ENCODE measurements at places on chromosomes 3 and 15. TPM values are rescaled to one million over a fixed set of nuclear protein-coding genes. Genes with fewer than 3 reads are reported as not detected.
A peak's percentile ranks its signal among the peaks of the same experiment; 100 is the strongest.

Gene LSM3
- 5.8 TPM for total RNA-seq

GRCh38 chr3:42441791-42442190 is 31.4 kb upstream of the LYZL4 start:
- no peak for DNase-seq

- no peak for DNase-seq
Measured at GRCh38 chr3:172560026-172560425, 36.8 kb upstream of the TNFSF10 start.

- DNase-seq, result no peak
Measured at GRCh38 chr3:73070675-73071575, 9.5 kb downstream of the EBLN2 start.

DNA sequence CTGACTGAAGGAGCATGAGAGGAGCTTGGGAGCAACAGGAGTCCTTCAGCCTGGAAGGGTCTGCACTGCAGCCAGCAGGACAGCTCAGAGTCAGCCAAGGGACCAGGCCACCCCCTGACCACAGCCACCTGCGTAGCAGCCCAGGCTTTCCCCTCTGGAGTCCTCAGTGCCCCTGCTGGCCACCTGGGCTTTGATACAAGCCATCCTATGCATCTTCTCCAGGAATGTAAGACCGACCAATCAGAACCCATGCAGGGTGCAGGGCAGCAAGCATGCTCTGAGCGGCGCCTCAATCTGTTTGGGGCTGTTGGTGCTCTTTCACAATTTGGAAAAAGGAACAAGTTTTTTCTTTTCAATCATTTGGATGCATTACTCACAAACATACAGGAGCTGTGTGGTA is 52.0 kb downstream of the DZIP1L start:
- no peak for DNase-seq

GRCh38 chr3:184710870-184711492 is 883 bp downstream of the MAGEF1 start:
- DNase-seq, result no peak

DNA sequence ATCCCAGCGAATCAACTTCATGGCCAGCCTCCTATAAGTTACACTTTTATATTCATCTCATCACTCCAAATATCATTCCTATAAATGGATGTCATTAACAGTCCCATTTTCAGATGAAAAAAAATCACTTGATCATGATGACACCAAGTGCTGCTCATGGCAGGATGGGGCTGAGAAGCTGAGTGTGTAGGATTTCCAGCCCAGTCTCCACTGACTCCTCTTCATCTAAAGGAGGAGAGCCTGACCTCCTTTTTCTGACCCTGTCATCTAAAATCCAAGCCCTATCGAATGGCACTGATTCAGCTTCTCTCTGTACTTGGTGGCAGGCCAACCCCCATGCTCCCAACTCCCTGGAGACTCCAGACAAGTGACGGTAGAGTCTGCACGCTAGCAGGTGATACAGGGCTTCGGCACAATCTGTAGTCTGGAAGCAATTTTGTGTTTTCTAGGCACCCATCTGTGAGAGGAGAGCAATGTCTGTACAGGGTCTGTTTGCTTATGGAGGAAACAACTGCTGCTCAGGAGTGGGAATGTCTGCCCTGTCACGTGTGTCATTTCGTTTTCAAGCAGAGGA is 103.2 kb downstream of the EPHB1 start:
- no peak for DNase-seq

Gene ADPRH
- 14.2 TPM for total RNA-seq

Gene EBLN2
- total RNA-seq, result 0.30 TPM

GRCh38 chr3:45748068-45748467 is 48.3 kb downstream of the SLC6A20 start:
- DNase-seq, result no peak

GRCh38 chr15:80790236-80790635 is 11.1 kb downstream of the CEMIP start:
- no peak for DNase-seq

Gene OR5K2
- not detected for total RNA-seq

DNA sequence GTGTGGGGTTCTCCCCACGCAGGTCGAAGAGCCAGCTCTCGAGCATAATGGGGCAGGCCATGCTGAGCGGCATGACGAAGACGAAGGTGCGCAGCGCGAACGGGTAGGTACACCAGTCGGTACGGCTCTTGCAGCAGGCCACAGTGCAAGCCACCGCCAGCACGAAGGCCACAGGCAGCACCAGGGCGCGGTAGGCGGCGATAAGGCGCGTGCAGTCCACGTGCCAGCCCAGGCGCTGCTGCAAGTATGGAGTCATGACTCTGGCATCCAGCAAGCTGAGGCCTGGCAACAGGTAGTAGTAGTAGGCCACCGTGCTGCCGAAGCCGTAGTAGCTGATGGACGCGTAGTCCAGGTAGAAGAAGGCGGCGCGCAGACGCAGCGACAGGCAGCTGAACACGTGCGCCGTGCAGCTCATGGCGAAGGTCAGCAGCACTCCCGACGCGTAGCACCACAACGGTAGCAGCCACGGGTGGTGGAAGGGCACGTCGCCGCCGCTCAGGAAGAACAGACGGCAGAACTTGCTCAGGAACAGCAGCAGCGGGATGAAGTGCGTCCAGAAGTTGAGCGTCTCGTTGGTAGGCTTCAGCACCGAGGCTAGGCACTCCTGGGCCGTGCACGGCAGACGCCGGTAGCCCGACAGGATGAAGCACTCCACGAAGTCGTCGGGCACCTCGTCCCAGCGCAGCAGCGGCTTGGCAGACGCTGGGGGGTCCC is 797 bp downstream of the PAQR9 start:
- DNase-seq, result no peak

DNA sequence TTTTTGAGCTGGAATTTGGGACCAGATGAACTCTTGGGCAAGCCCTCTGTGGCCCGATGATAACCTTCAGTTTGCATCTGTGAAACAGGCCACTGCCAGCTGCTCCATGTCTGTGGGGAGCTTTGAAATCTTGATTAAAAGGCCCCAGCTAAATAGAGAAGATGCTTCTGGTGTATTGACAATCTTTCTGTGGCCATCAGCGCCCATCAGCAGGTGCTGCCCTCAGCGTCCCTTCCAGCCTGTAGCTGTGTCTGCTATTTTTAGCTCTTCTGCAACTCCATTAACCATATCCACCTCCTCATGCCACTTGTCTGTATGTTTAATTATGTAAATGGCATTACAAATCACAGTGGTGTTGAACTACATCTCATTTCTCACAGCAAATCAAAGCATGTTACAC is 54.0 kb downstream of the CHCHD6 start:
- DNase-seq, result no peak

- no peak for DNase-seq
Measured at GRCh38 chr15:35603301-35603700, 57.3 kb upstream of the DPH6 start.

DNA sequence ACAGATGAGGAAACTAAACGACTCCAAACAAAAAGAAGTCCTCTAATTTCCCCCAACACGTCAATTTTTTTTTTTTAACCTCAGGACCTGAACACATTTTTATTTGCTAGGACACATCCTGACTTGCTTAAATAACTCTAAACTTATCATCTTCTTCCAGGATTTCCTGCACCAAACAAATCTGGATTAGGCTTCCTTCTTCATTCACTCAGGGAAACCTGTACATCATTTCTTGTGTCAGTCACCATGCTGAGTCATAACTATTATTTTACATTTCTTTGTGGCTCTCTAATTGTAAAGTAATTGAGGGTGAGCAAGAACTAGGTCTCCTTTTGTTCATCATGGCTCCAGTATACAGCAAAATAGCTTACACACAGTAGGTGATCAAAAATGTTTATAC is 433.4 kb upstream of the GBE1 start:
- DNase-seq, result no peak

Gene VWA5B2
- 65.8 TPM for total RNA-seq

DNA sequence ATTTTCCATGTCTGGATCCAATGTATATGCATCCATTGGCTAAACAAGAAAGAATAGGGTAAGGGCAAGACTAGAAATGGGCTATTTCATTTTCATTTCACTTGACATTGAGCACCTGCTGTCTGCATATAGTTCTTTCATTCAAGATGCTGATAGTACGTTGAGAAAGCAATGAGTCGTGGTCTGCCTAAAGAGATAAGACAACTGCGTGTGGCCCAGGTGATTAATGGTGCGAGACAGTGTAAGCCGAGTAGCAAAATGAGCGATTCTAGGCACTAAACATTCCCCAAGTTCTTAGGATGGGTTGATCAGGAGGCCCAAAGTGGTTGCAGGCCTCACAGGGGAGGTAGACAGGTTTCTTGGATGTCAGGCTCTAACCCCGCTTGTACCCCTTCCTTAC is 235.4 kb downstream of the PDCD6IP start:
- DNase-seq, result no peak

DNA sequence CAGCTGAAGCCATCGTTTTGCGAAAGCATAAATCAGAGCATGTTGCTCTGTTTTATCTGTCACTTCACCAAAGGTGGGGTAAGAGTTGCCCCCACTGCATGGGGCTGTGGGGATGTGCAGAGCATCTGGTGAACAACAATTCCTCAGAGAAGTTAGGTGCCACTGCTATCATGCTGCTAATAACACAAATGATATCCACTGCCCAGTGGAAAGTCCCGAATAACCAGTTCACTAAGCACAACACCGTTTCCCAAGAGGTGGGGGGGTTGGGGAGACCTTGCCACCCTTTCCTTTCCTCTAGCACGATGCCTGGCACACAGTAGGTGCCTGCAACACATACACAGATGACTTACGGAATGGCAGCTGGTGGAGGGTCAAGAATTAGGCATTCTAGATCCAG is 38.6 kb downstream of the FAM3D start:
- no peak for DNase-seq

Gene FILIP1L
- total RNA-seq, result 30.8 TPM

Gene CLRN1
- 4.9 TPM for total RNA-seq

DNA sequence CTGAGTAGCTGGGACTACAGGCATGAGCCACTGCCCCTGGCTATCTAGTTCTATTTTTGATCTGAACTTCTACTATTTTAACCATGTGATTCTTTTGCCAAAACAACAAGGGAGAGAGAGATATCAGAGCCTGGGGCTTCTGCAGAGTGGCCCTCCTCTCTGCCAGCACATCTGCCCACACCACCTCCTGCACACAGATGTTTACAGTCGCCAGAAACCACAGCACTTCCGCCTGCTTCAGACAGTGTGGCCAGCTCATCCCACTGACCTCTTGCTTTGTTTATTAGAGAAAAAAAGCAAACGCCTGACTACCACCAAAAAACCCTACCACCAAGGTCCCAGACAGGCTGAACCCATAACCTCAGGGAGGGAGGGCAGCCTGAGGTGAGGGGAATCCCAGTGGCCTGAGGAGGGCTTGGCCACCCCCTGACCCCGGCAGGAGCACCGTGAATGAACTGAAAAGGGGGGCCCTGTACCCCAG is 85.9 kb upstream of the ABHD2 start:
- no peak for DNase-seq

- DNase-seq, result no peak
Measured at GRCh38 chr15:35312344-35312743, 227.2 kb upstream of the NANOGP8 start.

- DNase-seq, result peak; percentile 61
Measured at GRCh38 chr15:83092309-83092976, 15.0 kb upstream of the TM6SF1 start.
